ENCODE measurements at places on chromosomes 6 and 20. TPM values are rescaled to one million over a fixed set of nuclear protein-coding genes. Genes with fewer than 3 reads are reported as not detected.

MAS1 gene
- not detected for total RNA-seq

RGL2 gene
- 58.6 TPM for total RNA-seq

ACTL10 gene
- total RNA-seq, result 4.9 TPM

CHRNA4 gene
- not detected for total RNA-seq

SLC26A8 gene
- total RNA-seq, result not detected

CPXM1 gene
- total RNA-seq, result 0.12 TPM

EPHA7 gene
- not detected for total RNA-seq

EFCAB8 gene
- total RNA-seq, result 0.39 TPM

TREML2 gene
- total RNA-seq, result 35.3 TPM

CCDC170 gene
- not detected for total RNA-seq

PBOV1 gene
- total RNA-seq, result not detected

VPS16 gene
- total RNA-seq, result 52.4 TPM

FLRT3 gene
- total RNA-seq, result not detected
